ENCODE measurements at places on chromosomes 12 and 14.

DNA sequence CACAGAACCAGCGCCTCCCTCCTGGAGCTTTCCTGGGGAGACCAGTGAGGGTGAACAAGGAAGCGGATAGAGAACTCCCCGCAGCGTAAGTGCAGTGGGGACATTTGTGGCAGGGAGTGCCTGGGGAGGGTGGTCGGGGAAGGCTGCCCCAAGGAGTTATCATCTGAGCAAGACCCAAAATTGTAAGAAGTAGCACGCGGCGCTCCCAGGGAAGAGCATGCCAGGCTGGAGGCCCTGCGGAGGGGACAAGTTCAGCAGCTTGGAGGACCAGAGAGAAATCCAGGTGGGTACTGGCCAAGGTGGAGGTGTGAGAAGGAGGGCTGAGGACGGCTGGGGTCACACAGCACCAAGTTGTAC lies 46.2 kb upstream of the RIMBP2 start:
- no peak for DNase-seq

GRCh38 chr14:68501171-68501570 lies 291.7 kb downstream of the ZFP36L1 start:
- DNase-seq, result no peak

GRCh38 chr12:58416236-58416635 lies 474.9 kb downstream of the ATP23 start:
- no peak for DNase-seq

GRCh38 chr14:84375235-84375634 lies 1154.7 kb upstream of the FLRT2 start:
- DNase-seq, result no peak
